Nucleus accumbens (tissue), 56 donors: ENCODE measurements at places on chromosomes 16 and 17.
A peak's percentile ranks its signal among the peaks of the same experiment; 100 is the strongest.

GRCh38 chr17:67891481-67892119 lies 66.3 kb downstream of the BPTF start:
- DNase-seq, result no peak

GRCh38 chr16:54027995-54028394 lies 258.6 kb downstream of the IRX3 start:
- no peak for DNase-seq

DNA sequence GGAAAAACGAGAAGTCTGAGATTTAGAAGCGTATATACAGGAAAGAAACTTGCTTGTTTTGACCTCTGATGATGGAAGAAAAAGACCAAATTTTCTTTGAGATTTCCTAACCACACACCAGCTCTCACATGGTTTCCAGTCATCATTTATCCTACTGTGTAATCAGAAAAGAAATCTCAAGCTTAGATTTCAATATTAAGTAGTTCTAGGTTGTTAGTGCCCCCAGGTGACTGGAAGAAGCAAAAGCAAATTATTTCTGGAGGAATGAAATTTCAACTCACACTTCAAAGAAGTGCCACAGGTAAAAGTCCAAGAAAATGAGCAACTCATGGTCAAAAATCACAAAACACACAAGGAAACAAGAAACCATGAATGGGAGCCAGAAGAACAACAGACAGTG lies 51.8 kb upstream of the KDM6B start:
- no peak for DNase-seq

- peak; percentile 76 for DNase-seq
Measured at GRCh38 chr17:29568331-29569244, at the start of gene TP53I13. TSS of gene TP53I13 (plus strand) at chr17:29568701. CDS start at chr17:29568759, 58 bp downstream.

GRCh38 chr16:85573696-85574641 lies 39.2 kb upstream of the GSE1 start:
- DNase-seq, result peak; percentile 25

- DNase-seq, result no peak
Measured at GRCh38 chr16:76118344-76118743, 158.9 kb upstream of the CNTNAP4 start.

GRCh38 chr17:63421681-63422645 lies 24.1 kb downstream of the CYB561 start:
- no peak for DNase-seq

- DNase-seq, result no peak
Measured at GRCh38 chr16:85751698-85752501, 1.0 kb upstream of the C16orf74 start.

DNA sequence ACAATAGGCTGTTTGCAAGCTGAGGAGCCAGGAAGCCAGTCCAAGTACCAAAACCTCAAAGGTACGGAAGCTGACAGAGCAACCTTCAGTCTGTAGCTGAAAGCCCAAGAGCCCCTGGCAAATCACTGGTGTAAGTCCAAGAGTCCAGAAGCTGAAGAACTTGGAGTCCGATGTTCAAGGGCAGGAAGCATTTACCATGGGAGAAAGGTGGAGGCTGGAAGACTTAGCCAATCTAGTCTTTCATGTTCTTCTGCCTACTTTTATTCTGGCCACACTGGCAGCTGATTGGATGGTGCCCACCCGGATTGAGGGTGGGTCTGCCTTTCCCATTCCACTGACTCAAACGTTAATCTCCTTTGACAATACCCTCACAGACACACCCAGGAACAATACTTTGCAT lies 15.3 kb downstream of the CD300LB start:
- no peak for DNase-seq

DNA sequence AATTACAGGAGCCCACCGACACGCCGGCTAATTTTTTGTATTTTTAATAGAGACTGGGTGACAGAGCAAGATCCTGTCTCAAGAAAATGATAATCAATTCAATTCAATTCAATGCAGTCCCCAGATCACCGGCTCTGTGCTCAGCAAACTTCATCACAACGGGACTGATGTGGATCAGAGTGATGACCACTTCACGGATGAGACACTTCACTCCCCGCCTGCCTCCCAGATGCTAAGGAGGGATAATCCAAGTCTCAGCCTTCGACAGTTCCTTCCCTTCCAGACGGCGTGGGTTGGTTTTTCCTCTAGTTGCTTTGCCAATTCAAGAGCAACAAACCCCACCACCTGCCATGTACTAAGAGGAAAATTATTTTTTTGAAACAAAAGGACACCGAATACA lies 93.8 kb downstream of the ZDHHC7 start:
- DNase-seq, result no peak

DNA sequence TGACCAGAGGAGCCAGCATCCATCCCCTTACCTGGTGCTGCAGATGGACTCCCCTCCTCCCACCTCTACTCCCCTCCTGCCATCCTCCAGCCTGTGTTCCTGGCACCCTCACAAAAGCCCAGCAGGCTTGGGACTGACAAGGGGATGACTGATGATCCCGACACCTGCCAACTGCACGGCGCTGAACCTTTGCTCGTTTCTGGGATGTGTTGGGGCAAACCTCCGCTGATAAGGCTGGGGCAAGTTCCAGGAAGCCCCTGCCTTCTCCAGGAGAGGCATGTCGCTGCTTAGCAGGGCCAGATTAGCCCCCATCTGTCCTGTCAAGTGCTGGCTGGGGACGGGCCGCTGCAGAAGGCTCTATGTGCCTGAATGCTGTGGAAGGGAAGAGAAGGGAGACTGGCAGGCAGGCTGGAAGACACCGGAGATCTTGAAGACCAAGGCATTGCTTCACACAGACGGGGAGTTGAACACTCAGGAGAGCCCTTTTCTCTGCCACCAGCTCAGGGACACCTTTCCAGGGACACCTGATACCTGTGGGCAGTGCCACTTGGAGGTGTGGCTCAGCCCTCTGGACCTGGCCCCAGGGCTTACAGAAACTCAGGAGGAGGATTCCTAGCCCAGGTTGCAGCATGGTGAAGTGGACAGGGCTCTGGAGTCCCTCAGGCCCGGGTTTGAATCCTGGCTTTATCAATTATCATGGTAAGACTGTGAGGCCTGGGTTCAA lies 973 bp upstream of the KRT15 start:
- DNase-seq, result no peak

- DNase-seq, result no peak
Measured at GRCh38 chr17:50559674-50560184, 786 bp upstream of the CACNA1G start.

GRCh38 chr17:81440511-81441244 lies 45.4 kb downstream of the BAHCC1 start:
- no peak for DNase-seq

DNA sequence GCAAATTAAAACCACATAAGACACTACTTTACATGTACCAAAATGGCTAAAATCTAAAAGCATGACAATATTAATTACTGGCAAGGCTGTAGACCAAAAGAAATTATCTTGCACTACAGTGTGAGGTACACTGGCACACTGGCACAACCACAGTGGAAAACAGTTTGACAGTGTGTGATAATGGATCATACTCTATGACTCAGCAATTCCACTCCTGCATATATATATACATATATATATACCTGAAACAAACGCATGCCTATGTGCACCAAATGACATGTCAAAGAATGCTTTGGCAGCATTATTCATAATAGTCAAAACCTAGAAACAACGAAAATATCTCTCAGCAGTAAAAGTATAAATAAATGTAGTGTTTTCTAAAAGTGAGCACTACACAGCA lies 4.6 kb upstream of the DYNLRB2 start:
- DNase-seq, result no peak

DNA sequence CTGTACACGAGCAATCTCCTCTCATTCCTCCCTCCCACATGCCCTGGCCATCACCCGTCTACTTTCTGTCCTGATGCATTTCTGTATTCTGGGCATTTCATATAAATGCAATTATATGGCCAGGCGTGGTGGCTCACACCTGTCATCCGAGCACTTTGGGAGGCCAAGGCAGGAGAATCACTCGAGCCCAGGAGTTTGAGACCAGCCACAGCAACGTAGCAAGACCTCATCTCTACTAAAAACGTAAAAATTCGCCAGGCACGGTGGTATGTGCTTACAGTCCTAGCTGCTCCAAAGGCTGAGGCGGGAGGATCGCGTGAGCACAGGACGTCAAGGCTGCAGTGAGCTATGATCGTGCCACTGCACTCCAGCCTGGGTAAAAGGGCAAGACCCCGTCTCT lies 4.8 kb downstream of the MEAK7 start:
- no peak for DNase-seq

DNA sequence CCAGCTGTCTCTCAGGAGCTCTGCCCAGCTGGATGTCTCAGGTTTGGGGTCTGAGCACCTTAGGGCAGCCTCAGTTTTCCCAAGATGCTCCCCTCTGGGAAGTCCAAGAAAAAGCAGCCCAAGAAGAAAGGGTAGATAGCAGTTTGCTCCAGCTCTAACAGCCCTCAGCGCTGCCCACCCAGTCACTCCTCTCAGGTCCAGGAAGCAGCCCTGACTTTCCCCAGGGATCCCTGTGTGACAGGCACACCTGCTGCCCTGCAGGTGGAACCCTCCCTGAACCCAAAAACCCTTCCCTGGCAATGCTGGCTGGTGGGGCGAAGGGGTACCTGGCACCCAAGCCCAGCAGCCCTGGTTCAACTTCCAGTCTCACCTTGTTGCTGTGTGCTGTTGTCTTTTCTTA lies 48.1 kb downstream of the BEAN1 start:
- no peak for DNase-seq

- no peak for DNase-seq
Measured at GRCh38 chr16:12498077-12498476, 305.6 kb downstream of the CPPED1 start.

GRCh38 chr16:14268073-14268472 lies 197.0 kb downstream of the MRTFB start:
- DNase-seq, result no peak

DNA sequence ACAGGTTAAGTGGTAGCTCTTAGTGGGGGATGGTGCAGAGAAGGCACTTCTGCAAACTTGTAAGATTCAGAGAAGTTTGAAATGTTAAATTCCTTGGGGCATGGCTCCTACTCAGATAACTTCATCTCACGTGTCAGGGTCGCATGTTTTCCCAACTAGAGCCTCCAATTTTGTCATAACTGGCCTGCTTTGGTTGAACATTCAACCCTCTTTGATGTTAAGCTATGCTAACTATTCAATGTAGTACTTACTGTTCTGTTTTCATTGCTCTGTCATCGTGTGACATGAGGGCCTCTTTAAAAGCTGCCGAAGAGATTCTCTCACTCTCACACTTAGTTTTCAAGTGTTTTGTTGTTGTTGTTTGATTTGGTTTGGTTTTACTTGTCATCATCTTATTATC lies 280.8 kb downstream of the CDH11 start:
- no peak for DNase-seq

DNA sequence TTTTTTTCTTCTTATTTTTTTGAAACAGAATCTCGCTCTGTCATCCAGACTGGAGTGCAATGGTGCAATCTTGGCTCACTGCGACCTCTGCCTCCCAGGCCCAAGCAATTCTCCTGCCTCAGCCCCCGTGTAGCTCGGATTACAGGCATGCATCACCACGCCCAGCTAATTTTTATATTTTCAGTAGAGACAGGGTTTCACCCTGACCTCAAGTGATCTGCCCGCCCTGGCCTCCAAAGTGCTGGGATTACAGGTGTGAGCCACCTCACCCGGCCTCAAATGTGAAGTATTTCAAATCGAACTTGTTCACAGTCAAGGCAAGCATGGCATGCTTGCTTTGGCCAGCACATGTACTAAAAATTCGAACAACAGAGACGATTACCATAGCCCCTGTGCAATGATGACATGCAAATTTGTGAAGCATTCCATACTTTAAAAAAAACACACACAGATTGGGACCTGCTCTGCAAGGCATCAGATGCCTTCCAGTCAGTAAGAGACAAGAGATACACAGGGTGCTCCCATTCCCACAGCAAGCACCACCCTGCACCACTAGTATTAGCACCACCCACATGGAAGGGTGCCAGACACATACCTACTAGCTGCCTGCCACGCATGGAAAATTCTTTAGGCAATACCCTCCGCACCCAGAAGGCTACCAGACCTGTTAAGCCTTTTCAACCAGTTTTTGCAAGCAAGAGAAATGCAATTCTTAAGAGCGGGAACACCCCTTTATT lies 47.2 kb downstream of the ANKRD11 start:
- no peak for DNase-seq

DNA sequence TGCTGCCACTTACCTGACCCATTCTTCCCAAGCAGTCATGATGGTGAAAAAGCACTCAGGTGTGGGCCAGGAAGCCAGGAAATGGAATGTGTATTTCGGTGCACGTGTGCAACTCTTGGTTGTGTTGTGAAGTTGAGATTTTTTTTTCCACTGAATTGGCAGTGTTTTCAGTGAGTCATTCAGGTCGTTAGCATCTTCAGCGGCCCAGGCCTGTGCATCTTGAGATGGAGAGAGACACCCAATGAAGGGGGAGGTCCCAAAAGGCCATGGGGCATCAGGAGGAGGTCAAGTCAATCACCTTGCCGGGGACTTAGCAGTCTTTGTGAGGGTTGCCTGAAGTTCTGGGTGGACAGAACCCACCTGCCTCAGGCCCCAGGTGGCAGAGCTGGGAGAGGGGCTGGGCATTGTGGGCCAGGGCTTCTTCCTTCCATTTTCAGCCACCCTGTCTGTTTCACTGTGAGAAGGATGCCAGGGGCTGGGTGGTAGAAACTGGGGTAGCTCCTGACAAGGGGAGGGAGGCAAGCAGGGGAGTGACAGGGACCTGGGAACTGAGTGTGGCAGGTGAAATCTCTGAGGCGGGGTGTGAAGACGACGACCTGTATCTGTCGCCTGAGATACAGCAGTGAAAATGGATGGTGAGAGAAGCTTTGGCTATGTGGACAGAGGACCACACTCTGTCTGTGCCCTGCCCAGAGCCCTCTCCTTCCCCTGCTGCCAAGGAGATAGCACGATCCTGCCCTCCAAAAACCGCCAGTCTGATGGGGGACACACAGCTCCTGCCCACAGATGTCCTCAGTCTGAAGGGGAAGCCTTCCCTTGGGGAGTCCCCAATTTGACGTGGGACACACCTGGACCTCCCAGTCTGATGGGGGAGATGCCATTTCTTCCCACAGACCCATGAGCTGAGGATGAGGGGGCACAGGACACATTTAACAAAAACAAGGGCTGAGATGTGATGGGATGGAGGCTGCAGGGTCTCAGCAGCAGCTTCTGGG lies 11.9 kb downstream of the TBKBP1 start:
- DNase-seq, result no peak

GRCh38 chr17:60330731-60331130 lies 61.2 kb downstream of the USP32 start:
- no peak for DNase-seq

- peak; percentile 34 for DNase-seq
Measured at GRCh38 chr17:74431568-74432423, at the start of gene GPRC5C. TSS of gene GPRC5C (plus strand) at chr17:74432088. CDS start at chr17:74439777, 7,689 bp downstream.

DNA sequence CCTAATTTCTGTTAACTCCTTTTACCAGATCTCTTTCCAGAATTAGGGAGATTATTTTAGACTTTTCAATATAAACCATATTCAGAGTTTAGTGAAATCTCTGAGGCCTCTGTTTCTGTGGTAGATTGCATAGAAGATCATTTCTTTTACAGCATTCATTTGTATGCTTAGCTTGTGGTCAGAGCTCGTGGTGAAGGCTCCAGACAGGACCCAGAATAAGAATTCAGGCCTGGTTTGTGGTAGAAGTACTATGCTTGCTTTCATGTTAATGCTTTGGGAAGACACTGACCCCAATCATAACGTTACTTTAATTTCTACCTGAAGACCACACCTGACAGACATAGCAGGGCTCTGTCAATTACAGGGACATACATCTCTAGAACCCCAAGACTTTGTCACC lies 258.1 kb downstream of the FTO start:
- no peak for DNase-seq
